ENCODE measurements at places on chromosomes 7 and 10. TPM values are rescaled to one million over a fixed set of nuclear protein-coding genes. Genes with fewer than 3 reads are reported as not detected.

DNA sequence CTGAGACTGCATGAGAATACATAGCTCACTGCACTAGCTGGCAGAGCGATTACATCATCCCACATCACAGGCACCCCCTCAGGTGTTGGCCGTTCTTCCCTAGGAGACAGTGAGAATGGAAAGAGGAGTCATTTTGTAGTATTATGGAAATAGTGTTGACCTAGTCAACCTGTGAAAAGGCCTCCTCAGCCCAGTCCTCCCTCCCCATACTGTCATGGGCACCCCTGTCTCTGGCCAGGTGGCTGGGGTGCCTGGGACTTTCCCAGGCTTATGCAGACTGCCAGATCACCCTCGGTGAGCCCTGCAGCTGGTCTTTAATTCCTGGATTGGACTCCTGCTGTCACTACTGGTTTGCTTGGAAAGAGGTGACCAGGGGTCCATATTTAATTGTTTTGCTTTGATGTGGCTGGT, 4.0 kb downstream of the INPP5A start:
- no peak overlapping the region for H3K27ac ChIP-seq
- no peaks in the 10 kb centered on the region for H3K36me3 ChIP-seq
- no peak overlapping the region for H3K4me3 ChIP-seq
- peaks cover 6% of the 10 kb centered on the region for H3K27me3 ChIP-seq
- peaks cover 21% of the 10 kb centered on the region for H3K4me1 ChIP-seq
- no peak for DNase-seq

CTAGE15 gene
- not detected for total RNA-seq

ATP6V0A4 gene
- not detected for total RNA-seq

DNA sequence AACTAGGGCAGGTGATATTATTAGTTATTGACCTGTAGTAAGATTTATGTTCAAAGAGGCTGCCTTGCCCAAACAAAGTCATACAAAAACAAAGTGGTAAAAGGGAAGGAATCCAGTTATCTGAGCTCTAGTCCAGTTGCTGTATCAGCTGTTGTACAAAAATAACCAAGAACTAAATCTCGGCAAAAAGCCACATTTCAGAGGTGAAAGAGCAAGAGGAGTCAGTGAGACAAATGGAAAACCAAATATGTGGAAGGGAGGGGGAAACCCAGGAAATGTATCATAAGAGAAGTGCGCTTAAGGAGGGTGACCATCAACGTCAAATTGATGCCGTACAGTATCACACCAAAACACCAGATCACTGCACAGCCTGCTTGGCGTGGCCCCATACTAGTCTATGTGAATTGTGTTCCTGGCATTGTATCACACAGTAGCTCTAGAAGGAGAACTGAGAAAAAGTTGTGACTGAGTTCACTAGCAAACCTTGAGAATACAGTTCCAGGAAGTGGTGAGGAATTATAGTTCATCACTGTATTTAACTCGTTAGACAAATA, 6.4 kb downstream of the AGBL3 start:
- H3K36me3 ChIP-seq: no peaks in the 10 kb centered on the region
- DNase-seq: no peak
- no peak overlapping the region for H3K4me3 ChIP-seq
- H3K27ac ChIP-seq: no peak overlapping the region

DNA sequence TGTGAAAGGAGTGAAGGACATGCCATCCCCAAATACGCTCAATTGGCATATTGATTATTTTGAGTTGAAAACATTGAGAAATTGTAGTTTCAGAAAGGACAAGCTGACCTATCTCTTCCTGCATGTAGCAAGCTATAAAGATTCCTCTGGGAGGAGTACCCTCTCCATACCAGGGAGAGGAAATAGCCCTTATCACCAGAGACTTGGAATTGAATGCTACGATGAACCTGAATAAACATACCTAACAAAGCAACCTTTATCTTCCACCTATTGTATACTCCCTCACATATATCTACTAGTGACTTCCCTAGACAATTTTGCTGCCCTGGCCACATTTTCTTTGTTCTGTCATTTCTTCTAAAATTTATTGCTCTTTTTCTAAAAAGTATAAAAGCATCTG, 150.2 kb upstream of the EEPD1 start:
- DNase-seq: no peak
- no peak overlapping the region for H3K27ac ChIP-seq
- peaks cover 2% of the 10 kb centered on the region for H3K4me1 ChIP-seq
- peaks cover 10% of the 10 kb centered on the region for H3K36me3 ChIP-seq

TUBB8 gene
- total RNA-seq: 1.1 TPM

FKBP6 gene
- total RNA-seq: not detected

IGF2BP3 gene
- 47.0 TPM for total RNA-seq

NAT16 gene
- 2.4 TPM for total RNA-seq

DNA sequence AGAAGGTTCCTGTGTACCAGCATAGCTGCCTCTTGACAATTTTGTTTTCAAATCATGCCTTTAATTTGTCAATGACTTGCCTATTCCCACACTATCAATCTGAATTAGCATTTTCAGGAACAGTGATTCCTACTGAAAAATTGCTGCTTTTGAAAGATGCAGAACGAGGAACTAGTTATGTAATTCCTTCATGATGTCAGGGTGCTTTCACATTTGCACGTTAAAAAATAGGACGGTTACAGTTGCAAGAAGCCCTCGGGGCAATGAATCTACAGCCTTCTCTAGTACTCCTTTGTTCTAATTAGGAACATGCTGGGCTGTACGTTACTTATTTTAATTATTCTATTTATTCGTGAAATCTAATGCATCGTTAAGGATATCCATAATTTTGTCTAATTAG, 253.9 kb downstream of the OTUD1 start:
- H3K27ac ChIP-seq: no peak overlapping the region
- H3K4me3 ChIP-seq: no peak overlapping the region
- peaks cover 21% of the 10 kb centered on the region for H3K27me3 ChIP-seq
- H3K4me1 ChIP-seq: no peaks in the 10 kb centered on the region

WEE2 gene
- total RNA-seq: not detected

GRCh38 chr10:121375172-121375571, 223.1 kb downstream of the FGFR2 start:
- no peaks in the 10 kb centered on the region for H3K36me3 ChIP-seq
- H3K4me1 ChIP-seq: no peaks in the 10 kb centered on the region
- no peaks in the 10 kb centered on the region for H3K27me3 ChIP-seq
- DNase-seq: no peak

DNA sequence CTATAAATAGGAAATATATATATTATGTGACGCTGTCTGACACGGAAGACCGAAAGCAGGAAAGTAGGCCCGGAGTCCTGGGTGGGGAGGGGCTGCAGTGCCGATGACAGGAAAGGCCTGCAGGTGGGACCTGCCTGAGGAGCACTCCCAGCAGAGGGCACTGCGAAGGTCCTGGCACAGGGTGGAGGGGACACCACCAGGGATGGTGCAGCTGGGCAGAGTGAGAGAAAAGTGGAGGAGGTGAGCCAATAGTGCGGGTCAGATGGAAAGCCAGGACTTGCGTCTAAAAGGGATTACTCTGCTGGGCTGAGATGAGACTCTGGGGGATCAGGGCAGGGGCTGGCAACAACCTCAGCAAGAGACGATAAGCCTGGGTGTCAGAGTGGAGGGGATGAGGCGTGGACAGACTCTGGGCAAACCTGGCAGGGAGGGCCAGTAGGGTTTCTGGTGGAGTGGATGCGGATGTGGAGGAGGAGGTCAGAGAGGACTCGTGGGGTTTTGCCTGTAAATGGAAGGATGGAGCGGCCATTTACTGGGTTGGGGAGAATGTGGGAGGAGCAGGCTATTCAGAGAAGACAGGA, 118.2 kb upstream of the ZNF746 start:
- peaks cover 4% of the 10 kb centered on the region for H3K36me3 ChIP-seq
- H3K4me3 ChIP-seq: no peak overlapping the region
- no peak overlapping the region for H3K27ac ChIP-seq
- no peak for DNase-seq

DNA sequence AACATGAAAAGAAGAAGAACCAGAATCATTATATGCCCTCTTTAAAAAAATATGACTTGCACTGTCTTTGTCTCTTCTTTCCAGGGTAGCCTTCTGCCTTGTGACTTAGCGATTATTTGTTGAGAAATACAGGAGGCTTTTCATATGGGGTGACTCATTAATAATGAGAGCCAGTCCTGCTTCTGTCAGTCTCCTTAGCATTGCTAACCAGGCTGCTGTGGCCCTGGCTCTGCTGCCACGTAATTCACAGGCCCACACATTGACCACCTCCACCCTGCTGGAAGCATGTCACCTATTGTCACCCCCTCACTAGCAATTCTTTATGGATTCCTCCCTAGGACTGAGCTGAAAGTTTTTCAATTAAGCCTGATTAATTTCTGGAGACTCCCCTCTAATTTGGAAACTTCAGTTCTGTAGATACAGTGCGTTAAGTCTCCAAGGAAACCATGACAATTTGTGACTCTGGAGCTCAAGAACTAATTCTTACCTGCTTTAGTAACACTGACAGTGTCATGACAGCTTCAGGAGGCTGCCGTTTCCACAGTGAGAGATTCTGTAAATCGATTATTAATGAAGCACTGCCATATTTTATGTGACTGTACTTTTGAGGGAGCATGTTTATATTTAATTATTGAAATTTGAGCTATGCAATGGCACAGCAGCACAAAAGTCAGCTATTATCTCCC, 267.9 kb upstream of the SP8 start:
- DNase-seq: no peak
- H3K4me3 ChIP-seq: no peak overlapping the region
- no peak overlapping the region for H3K27ac ChIP-seq
- H3K4me1 ChIP-seq: no peaks in the 10 kb centered on the region

DNA sequence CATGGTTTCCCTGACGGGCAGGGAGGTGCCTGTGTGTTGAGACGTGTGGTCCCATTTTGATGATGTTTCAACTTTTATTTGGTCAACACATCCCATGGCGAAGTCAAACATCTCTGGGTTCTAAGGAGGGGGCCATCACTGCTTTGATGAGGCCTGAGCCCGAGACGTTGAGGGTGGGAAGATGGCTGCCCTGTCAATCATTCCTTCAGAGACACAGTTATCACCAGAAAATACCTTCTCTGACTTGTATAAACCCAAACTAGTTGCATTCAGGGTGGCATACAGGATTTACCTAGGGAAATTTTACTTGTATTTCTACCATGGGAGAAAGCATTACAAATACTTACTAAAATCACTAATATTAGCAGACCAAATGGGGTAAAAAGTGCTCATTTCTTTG, 64.6 kb downstream of the VOPP1 start:
- no peak for DNase-seq
- H3K27ac ChIP-seq: no peak overlapping the region
- no peaks in the 10 kb centered on the region for H3K36me3 ChIP-seq
- no peaks in the 10 kb centered on the region for H3K27me3 ChIP-seq
- peaks cover 1% of the 10 kb centered on the region for H3K4me1 ChIP-seq
- H3K4me3 ChIP-seq: no peak overlapping the region

ASL gene
- 26.6 TPM for total RNA-seq

ITGB8 gene
- total RNA-seq: 19.0 TPM

PLAU gene
- 0.59 TPM for total RNA-seq

- no peaks in the 10 kb centered on the region for H3K4me1 ChIP-seq
- no peak for DNase-seq
- peaks cover 2% of the 10 kb centered on the region for H3K27me3 ChIP-seq
- H3K36me3 ChIP-seq: no peaks in the 10 kb centered on the region
- no peak overlapping the region for H3K27ac ChIP-seq
Measured at GRCh38 chr10:60846173-60846572, 67.9 kb downstream of the CDK1 start.
